ENCODE measurements at places on chromosomes 11 and 22. TPM values are rescaled to one million over a fixed set of nuclear protein-coding genes. Genes with fewer than 3 reads are reported as not detected.

- no peak for DNase-seq
Measured at GRCh38 chr22:19639610-19640135, 74.6 kb upstream of the SEPTIN5 start.

DNA sequence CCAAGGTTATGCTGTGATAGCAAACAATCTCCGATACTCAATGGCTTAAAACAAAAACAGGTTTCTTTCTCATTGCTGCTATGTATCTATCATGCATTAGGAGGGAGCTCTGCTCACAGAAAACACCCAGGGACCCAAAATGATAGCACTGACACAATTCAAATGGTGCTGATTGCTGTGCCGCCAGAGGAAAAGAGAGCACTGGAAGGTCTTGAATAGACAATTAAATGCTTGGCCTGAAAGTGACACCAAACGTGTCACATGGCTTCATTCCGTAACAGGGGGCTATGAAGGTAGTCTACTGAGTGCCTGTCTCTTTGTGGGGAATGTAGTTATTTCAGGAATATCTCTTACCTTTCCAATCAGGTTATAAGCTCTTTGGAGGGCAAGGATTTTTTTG lies 94.2 kb downstream of the FAR1 start:
- no peak for DNase-seq

The IRAG1 gene
- total RNA-seq: 75.5 TPM

DNA sequence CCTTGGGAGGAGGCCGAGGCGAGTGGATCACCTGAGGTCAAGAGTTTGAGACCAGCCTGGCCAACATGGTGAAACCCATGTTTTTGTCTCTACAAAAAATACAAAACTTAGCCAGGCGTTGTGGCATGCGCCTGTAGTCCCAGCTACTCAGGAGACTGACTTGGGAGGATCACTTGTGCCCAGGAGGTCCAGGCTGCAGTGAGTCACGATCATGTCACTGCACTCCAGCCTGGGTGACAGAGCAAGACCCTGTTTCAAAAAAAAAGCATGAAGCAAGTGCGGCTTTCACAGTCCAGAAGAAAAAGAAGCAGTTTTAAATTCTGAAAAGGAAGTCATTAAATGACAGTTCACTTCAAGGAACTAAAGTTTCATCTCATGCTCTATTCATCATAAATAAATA lies 7.1 kb upstream of the LTO1 start:
- DNase-seq: no peak

GRCh38 chr11:81655351-81655750 lies 1078.3 kb downstream of the FAM181B start:
- DNase-seq: no peak

GRCh38 chr22:46050916-46051614 lies 74.1 kb upstream of the WNT7B start:
- DNase-seq: no peak

The NRIP3 gene
- 2.4 TPM for total RNA-seq

The OR8K5 gene
- not detected for total RNA-seq

The GNG3 gene
- not detected for total RNA-seq

GRCh38 chr11:134734141-134734845 lies 322.3 kb upstream of the B3GAT1 start:
- no peak for DNase-seq

- DNase-seq: no peak
Measured at GRCh38 chr11:72037554-72038311, 39.0 kb downstream of the IL18BP start.

DNA sequence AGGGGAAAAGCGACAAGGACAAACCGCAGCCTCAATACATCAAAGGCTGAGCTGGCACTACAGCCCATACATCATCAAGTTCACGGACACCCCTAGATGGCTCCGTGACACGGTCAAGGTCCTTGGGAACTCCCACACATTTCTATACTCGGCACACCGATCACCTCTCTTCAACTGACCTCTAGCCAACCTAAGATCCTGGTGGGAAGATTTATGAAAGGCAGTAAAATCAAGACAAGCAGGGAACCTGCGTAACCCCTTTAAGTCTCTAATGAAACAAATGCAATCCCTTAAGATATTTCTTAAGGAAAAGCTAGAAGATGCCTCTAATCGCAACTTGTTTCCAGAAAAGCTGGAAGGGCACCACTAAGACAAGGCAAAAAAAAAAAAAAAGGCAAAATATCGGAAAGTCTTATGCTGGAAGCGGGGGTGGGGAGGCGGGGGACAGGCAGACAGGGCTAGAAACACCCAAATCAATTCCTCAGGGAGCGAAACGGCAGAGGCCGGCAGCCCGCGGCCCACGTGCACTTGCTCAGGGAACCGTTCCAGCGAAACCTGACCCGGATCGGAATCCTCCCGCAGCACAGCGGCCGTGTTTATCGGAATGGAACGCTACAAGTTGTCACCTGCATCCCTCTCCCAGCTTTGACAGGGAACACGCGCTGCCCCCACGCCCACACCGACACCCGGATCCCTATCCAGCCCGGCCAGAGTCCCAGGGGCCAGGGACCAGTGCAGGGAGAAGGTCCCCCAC lies 1.4 kb downstream of the ARHGAP20 start:
- DNase-seq: peak; percentile 64

GRCh38 chr22:21700822-21701221 lies 34.8 kb downstream of the YPEL1 start:
- DNase-seq: no peak

- DNase-seq: peak; percentile 34
Measured at GRCh38 chr11:76801225-76801624, 18.1 kb downstream of the TSKU start.

DNA sequence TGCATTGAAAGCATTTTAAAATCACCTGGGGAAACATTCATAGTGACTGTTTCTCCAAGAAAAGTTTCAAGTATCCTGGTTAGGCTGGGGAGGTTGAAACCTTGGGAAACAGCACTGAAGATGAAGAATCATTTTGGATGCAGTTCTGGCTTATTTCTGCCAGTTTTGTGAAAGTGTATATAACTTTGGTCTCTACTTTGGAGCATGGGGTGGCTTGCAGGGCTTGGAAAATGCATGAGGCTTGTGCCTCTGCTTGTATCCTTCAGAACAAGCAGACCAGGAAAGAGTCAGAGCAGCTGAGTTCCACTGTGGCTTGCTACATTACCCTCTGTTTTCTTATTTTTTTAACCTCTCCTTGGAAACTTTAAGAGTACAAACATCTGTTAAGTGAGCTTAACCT lies 19.5 kb downstream of the SLC5A12 start:
- no peak for DNase-seq

DNA sequence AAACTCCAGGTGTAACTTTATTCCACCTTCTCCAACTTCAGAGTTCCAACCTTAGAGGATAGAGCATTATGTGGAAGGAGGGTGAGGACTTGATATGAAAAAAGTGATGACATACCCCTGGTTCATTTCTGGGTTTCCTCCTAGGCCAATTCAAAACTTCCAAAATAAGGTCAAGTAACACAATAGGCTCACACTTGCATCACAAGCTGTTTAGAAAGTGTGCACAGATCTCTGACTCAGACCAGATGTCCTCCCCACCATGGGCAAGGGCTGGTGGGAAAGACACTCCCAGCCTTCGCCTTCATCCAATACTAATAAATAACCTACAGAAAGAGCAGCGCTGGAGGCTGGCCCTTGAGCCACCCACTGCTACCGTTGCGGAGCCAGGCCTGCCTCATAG lies 5.8 kb upstream of the BUD13 start:
- no peak for DNase-seq

The HTR3A gene
- total RNA-seq: not detected

GRCh38 chr11:34300926-34301295 lies 56.9 kb downstream of the ABTB2 start:
- DNase-seq: no peak

The LGR4 gene
- 49.2 TPM for total RNA-seq

DNA sequence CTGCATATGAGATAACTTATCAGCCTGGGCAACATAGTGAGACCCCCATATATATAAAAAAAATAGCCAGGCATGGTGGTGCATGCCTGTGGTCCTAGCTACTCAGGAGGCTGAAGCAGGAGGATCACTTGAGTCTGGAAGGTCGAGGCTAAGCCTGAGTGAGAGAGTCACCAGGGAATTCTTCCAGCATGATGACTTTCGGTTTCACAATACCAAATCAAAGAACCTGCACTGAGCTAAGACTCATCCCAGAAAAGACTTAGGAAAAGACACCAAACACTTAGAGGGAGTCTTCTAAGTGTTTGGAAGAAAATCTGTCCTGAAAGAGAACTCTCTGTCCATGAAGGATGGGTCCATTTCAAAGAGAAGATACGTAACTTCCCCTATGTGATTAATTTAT lies 12.7 kb downstream of the STK33 start:
- no peak for DNase-seq

- DNase-seq: no peak
Measured at GRCh38 chr11:44333271-44334218, 23.6 kb upstream of the ALX4 start.

The OR4D9 gene
- total RNA-seq: not detected

The GRIK4 gene
- total RNA-seq: 0.21 TPM

DNA sequence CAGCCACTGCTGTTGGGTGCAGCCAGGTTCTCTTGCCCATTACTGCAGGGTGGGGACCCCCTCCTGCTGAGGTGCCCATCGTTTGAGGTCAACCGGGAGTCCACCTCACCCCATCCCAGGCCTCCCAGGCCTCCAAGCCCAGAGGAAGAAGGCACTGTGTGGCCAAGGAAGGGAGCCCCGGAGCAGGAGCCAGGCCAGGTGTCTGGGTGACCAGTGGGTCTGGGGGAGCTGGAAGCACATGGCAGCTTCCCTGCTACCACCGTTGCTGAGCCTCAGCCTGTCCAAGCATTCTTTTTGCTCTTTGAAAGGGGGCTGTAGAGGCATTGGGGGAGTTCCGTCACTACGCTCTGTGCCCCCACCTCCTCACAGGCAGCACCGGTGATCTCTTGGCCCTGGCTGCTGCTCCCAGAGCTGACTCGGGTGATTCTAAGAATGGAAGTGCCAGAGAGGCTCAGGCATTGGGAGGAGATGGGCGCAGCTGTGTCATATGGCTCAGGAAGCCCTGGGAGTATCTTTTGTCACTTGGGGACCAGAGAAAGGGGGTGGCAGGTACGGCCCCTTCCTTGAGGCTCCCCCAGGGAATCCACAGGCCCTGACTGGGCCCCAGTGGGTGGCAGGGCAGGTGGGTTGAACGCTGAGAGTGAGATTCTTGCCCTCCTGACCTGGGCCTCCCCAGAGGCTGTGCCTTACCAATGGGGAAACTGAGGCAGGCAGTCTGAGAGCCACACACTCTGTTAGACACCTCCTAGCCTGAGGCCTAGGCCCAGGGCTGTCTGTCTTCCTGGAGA lies 1.9 kb downstream of the SEPTIN5 start:
- no peak for DNase-seq

The CABP7 gene
- not detected for total RNA-seq

The ABTB2 gene
- 4.7 TPM for total RNA-seq

DNA sequence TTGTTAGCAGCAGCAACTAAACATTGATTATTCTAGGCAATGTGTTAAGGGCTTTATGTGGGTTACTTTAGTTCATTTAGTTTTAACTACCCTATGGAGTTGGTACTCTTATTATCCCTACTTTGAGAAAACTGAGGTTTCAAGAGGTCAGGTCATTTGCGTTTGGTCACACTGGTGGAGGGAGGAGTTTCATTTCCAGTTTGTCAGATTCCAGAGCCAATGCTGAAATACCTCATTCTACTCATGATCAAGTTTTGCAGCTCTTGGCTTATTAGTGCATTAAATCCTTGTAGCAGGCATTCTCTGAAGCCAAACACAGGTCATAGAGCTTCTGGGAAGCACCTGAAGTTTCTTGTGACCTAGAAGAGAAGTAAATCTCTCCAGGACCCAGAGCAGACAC lies 24.1 kb upstream of the POGLUT3 start:
- no peak for DNase-seq

The GRIA4 gene
- not detected for total RNA-seq

The RTN4R gene
- 1.3 TPM for total RNA-seq

DNA sequence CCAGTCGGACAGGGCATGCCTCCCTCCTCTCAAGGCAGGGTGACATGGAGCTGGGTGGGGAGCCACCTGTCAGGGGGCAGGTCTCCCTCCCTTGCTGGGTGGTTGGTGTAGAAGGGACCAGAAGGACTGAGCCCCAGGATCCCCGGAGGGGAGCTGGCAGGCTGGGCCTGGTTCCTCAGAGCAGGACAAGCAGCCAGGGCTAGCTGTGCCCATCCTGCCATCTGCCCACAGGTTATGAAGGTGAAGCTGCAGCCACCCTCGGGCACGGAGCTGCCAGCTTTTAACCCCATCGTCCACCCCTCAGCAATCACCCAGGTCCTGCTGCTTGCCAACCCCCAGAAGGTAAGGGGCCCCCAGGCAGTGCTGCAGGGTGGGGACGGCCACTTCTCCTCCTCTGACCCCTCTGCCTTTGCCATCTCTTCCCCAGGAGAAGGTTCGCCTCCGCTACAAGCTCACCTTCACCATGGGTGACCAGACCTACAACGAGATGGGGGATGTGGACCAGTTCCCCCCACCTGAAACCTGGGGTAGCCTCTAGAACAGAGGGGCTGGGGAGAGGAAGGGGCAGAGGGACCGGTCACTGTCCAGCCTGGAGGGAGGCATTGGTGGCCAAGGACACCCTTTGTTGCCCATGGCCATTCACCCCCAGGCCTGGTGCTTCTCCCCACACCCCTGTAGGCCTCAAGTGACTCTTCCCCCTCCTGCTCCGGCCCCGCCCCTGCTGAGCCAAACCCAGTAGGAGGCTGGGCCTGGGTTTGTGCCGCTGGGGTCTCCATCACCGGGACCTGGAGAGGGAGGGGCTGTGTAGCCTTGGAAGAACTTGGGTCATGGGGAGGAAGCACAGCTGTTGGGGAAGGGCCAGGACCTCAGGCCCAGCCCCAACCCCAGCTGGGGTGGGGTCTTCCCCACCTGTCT lies 7.0 kb upstream of the SH3BP1 start:
- no peak for DNase-seq

DNA sequence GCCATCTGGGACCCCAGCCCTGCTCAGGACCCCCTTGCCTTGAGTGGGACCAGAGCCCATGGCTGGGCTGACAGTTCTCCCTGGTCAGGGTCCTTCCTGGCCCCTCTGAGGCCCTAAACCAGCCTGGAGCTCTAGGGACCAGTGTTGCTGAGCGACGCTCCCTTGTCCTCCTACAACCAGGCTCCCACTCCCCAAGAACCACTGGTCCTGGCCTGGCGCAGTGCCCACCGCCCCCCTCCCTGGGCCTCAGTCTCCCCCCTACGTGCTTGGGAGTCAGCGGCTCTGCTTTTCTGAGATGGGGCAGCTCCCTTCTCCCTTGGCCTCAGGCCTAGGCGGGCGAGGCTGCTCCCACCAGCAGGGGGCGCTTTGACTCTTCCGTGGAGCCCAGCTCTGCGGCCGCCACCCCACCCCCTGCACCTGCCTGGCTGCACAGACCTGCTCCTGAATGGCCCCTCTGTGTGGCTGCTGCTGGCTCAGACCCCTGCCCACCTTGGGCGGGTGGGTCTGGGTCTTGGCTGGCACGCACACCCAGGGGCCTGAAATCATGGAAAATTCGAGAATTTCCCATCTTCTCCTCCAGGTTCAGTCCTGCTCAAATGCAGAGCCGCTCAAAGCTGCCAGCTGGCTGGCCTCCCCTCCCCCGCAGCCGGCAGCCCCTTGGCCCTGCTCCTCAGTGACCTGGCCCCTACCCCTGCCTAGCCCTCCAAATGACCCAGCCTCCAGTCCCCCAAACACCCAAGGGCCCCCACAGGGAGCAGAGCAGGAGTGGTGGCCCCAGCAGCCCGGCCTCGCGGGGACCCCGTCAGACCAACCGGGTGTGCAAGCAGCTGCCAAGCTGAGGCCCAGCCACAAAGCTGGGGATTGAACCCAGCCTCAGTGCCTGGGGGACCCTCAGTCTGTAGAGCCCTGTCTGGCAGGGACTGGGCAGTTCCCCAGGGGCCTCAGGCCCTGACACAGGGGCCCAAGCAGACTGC lies 9.1 kb downstream of the PRR33 start:
- peak; percentile 87 for DNase-seq

Measured in ureter (tissue), 1 donor.